ENCODE measurements at places on chromosomes 5 and 9.

GRCh38 chr5:150758203-150758530, 650 bp downstream of the DCTN4 start:
- no peak for DNase-seq

GRCh38 chr5:33679791-33680190, 212.0 kb downstream of the ADAMTS12 start:
- DNase-seq = no peak

- DNase-seq = no peak
Observed at GRCh38 chr5:5353681-5354080, 68.8 kb upstream of the ICE1 start.

- no peak for DNase-seq
Observed at GRCh38 chr9:132087438-132088030, 7.9 kb upstream of the MED27 start.

DNA sequence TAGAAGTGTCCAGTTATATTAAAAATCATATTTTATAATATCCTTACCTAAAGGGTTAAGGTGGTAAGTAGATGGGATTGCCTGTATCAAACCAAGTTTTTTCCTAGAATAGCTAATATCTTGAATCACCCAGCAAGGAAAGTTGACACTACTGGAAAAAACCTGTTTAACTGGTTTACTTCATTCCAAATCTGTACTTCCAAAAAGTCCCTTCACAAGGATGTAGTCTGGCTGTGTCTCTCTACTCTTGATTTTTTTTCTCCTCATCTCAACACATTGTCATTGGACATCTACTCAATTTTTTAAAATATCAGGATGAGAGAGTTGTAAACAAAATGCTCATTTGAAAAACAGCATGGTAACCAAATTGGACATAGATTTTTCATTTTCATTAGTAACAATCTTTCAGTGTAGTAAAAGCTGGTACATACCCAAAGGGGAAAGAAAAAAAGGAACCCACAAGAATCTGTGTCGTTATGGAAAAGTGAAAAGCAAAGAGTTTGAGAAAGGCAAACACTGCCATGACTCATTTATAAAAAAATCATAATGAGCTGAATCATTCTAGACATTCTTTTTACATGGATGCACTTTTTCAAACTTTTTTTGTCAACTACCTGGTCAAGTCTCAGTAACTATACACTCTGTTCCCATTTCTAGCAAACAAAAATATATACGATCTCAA, 173.5 kb downstream of the GLIS3 start:
- DNase-seq = no peak

- DNase-seq = no peak
Observed at GRCh38 chr5:127858116-127858784, 155.1 kb downstream of the CCDC192 start.

GRCh38 chr5:89584339-89584956, 701.5 kb upstream of the MEF2C start:
- DNase-seq = no peak

DNA sequence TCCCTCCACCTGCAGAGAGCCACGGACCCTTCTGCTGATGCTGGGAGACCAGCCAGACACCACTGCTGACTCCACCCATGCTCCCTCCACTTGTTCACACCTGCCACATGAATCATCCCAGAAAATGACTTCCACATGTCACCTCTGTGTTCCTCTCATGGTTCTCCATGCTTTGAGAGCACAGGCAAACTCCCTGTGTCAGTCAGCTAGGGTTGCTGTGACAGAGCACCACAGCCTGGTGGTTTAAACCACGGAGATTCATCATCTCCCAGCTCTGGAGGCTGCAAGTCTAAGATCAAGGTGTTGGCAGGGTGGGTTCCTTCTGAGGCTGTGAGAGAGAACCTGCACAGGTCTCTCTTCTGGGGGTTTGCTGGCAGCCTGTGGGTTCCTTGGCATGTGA, 381.4 kb downstream of the GADD45G start:
- DNase-seq = no peak

- DNase-seq = no peak
Observed at GRCh38 chr5:73387149-73387591, 61.4 kb downstream of the FOXD1 start.

DNA sequence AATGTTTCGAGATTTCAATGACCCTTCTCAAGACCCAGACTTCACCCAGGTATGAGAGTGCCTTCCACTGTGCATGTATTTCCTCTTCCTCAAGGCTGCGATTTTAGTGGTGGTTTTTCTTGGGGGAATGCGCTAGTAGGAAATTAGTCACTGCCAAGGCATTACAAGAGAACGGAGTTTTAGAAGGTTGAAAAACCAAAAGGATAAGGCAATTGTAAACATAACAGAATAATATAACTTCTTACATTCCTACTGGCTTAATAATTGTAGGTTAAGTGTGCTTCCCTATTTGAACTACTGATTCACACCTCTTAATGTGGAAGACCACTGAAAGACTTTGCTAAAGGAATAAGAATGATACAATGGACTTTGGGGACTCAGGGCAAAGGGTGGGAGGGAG, 38.9 kb downstream of the ACO1 start:
- no peak for DNase-seq

GRCh38 chr5:163624431-163624830, 119.0 kb downstream of the MAT2B start:
- no peak for DNase-seq

DNA sequence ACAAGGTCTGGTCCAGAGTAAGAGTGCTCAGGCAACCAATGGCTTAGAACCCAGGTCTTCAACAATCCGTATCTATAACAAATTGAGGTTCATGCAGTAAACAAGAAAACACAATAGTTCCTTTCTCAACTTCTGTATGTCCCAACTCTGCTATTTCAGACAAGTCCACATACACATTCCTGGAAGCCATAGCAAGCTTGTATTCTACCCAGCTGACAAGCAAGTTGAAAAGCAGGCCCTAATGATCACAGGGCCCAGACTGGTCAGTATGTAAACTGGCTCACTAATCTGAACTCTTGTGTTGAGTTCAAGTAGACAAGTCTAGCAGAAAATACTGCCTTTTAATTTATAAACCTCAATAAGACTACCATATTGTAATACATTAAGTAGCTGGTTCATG, 26.9 kb downstream of the FNIP1 start:
- DNase-seq = no peak

DNA sequence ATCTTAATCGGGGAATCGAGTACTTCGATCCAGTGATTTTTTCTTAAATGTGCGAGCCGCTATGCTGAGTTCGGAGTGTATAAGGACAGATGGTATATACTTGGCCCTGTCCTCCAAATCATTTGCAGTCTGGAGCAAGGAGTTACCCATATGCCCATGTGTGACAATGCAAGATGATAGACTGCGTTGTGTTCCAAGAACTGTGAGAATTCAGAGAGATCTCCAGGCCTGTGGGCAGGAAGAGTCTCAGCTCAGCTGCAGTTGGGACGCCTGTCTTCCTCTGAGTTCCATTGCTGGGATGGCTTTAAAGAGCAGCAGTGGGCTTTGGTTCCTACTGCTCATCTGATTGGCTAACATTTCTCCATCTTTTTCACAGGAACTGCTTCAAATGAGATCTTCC, 106.6 kb downstream of the ADAMTS16 start:
- DNase-seq = no peak

GRCh38 chr5:27472000-27472763, 433.8 kb upstream of the CDH9 start:
- no peak for DNase-seq

DNA sequence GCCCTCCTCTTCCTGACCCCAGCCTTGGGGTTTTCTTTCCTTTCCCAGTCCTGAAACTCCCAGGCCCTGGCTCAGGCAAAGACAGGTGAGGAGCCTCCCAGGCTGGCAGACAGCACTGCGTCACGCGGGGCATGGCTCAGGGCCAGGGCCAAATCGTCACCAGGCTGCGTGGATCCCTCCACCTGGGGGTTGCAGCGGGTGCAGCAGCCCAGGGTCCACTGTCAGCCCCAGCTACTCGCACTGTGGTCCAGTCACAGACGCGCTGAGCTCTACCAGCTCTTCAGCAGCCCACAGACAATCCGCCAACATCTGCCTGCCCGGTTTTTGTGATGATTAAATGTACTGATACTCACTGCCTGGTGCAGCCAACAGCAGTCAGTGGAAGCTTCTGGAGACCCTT, 12.1 kb downstream of the FAM78A start:
- no peak for DNase-seq

GRCh38 chr9:83304686-83305085, 233.5 kb downstream of the FRMD3 start:
- no peak for DNase-seq

DNA sequence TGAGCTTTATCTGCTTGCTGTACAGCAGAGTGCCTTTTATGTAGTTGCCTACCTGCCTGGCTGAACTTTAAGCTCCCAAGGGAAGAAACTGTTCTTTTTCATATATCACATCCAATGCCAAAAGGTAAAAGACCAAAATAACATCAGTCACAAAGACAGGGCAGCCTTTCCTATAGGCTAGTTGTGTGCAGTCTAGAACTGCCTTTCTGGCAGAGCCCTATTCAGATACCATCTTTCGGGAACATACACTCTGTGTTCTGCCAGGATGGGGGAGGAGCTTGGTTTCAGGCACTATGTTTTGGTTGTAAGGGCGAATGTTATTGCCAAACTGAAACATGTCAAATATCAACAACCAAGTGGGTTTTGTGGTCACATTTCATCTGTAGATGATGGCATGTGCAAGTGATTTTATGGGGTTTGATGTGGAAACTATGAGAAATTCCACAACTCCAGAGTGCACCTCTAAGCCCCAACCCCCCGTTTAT, 314.5 kb downstream of the ADGRV1 start:
- DNase-seq = no peak

- DNase-seq = no peak
Observed at GRCh38 chr5:146589028-146589345, 73.0 kb upstream of the GPR151 start.

DNA sequence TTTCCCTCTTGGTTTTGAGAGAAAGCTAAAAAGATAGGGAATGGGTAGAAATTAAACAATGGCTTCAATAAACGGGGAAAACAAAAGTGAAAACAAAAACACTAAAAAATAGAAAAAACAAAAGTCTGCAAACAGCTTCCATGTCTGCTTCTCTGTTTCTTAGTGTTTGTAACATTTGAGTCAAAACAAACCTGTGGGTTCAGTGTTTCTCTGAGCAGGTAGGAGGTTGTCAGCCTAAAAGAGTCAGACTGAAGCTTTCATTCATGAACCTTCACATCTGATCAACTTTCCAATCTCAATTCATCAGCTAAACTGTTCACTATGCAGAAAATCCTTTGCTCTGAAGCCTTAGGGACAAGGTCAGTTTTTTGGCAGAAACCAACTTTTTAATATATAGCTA, 102.5 kb upstream of the ADAMTS16 start:
- DNase-seq = no peak

- DNase-seq = no peak
Observed at GRCh38 chr5:114977979-114978573, 191.6 kb downstream of the TRIM36 start.

- no peak for DNase-seq
Observed at GRCh38 chr5:93789173-93790067, 48.0 kb upstream of the POU5F2 start.

- peak; percentile 41 for DNase-seq
Observed at GRCh38 chr5:67085616-67086015, 111.0 kb downstream of the CD180 start.

GRCh38 chr5:3303777-3304176, 291.9 kb upstream of the IRX1 start:
- no peak for DNase-seq

DNA sequence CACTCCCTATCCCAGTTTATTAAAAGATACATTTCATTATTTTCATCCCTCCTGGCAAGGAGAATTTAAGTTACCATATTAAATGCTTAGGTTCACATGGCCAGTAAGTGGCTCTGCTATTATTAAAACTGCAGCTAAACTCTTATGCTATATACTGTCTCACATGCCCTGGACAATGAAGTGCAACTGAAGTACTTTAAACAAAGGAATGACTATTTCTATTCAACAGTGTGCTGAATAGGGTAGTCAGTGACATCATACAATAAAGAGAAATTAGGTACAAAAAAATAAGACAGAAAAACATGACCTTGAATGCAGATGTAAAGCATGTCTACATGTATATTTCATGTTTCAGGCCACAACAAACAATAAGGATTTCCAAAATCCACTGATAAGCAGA, 282.6 kb upstream of the SMC2 start:
- DNase-seq = no peak

GRCh38 chr5:112737070-112737462, 619 bp upstream of the APC start:
- no peak for DNase-seq

GRCh38 chr9:135687216-135687615, 12.1 kb downstream of the SOHLH1 start:
- DNase-seq = no peak

GRCh38 chr5:179804555-179804947, 2.1 kb downstream of the MGAT4B start:
- DNase-seq = no peak

DNA sequence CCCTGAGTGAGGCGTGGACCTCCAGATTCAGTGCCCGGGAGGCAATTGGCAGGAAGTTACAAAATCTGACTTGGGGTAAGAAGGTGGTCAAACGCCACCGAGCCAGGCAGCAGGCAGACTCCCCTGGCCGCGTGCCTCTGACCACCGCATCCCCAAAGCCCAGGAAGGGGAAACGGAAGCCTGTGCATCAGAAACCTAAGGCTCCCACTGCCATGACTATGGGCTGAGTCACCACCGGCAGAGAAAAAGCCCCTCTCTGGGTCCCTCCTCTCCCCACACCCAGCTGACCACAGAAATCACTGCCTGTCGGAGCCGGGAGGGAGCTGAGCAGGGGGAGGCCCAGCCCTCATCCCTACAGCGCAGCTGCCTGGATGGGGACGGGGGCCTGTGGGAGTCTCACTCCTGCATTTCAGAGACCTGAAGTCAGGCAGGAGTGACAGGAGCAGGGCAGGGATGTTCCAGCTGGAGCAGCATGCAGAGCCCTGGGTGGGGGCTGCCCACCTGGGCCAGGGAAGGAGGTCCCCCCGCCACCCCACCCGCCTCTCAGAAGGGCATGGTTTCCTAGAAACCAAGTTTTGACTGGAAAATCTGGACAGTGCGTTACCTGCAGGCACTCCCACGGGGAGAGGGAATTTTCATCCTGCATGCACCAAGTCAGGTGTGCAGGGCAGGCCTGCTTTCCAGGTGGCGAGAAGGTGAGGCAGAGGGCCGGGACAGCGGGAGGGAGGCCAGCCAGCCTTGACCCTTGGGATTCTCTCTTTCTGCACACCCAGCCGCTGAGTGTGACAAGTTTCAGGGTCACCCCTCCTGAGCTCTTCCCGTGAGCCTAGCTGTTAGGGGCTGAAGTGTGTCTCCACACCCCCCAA, 68.2 kb downstream of the LRSAM1 start:
- no peak for DNase-seq

DNA sequence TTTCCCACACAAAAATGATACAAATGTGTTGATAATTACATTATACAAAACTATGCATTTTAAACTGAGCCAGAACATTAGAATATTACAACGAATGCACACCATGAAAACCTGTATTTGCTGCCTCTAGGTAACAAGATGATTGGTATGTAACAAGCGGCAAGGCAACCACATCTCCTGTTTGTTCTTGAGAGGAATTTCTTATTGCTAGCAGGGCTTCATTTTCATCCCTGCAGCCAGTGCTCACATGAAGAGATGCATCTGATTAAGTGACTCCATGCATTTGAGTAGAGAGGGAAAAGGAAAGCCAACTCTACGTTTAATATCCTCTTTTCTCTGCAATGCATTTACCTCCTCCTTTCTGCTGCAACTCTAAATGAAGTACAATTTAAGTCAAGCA, 36.6 kb downstream of the FRMD3 start:
- no peak for DNase-seq

All from NCI-H187 (cell line).